ENCODE measurements at places on chromosomes 12 and 14. TPM values are rescaled to one million over a fixed set of nuclear protein-coding genes. Genes with fewer than 3 reads are reported as not detected.
A peak's percentile ranks its signal among the peaks of the same experiment; 100 is the strongest.

Gene LMO3
- 104 TPM for total RNA-seq

Gene TEX52
- 11.3 TPM for total RNA-seq

DNA sequence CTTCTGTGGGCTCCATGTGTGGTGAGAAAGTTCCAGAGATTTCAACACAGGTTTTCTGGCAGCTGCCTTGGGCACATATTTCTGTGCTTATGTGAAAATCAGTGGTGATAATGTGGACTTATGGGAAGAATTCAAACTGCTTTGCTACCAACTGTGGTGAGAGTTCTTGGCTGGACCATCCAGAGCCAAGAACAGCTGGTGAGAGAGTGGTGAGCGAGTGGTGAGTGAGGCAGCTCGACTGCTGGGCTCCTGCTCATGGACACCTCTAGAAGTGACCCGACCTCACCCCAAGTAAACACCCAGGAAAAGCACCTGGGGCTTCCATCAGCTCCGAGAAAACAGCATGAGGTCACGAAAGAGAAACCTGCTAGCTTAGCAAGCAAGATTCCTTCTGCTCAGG lies 106.4 kb downstream of the PIWIL1 start:
- DNase-seq = peak; percentile 3

DNA sequence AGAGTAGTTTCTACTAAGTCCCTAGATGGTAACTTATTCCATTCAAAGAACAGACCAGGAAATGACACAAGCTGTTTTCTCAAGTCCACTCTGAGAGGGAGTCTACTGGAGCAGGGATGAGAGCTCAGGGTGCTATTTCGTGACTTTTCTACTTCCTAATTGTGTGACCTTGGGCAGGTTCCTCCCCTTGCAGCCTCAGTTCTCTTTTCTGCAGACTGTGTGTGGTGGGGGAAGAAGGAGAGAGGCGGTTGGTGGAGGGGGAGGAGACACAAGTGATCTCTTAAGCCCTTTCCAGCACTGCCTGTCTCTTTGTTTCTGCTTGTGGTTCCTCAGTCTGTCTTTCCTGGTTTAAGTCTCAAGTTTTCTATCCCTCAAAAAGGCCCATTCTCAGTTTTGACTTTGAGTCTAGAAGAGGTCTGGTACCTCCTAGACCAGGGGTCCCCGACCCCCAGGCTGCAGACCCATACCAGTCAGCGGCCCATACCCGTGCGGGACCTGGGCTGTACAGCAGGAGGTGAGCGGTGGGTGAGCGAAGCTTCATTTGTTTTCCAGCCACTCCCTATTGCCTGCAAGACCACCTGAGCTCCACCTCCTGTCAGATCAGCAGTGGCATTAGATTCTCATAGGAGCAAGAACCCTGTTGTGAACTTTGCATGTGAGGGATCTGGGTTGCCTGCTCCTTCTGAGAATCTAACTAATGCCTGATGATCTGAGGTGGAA lies 10.7 kb downstream of the FGF6 start:
- DNase-seq = peak; percentile 39

DNA sequence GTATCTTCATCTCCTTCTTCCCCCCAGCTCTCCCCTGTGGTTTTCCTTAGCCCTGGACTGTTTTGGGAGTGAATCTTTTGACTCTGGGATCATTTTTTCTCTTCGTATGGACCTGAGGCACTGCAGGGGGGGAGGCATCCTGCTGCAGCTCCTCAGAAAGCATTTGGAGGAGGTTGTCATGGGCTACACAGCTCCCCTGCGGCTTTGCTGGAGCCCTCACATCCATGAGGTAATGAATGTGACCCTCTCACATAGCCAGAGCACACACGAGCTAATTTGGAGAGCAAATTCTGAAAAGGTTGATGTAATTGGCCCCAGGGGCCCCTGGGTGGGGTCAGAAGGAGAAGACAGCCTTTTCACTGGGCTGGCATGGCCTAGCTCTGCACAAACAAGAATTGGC lies 110.9 kb downstream of the PAH start:
- DNase-seq = no peak

Gene ACTN1
- 456 TPM for total RNA-seq

DNA sequence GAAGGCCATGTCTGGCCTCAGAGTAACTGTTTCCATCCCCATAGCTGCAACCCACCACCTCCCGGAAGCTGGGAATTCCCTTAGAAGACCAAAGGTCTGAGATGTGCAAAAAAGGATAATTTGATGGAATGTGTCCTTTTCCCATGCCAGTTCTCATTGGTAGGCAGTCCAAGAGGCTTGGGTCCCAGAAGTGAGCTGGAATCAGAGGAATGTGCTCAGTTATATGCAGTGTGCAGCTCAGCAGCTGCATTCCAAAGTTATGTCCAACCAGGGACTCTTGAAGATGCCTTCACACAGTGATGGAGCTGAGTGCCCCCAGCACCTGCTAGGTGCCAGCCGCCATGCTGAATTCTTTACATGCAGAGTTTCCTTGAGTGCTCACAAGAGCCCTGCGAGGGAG lies 583.9 kb upstream of the TBX3 start:
- peak; percentile 23 for DNase-seq
